ENCODE measurements at places on chromosomes 2 and 18.

DNA sequence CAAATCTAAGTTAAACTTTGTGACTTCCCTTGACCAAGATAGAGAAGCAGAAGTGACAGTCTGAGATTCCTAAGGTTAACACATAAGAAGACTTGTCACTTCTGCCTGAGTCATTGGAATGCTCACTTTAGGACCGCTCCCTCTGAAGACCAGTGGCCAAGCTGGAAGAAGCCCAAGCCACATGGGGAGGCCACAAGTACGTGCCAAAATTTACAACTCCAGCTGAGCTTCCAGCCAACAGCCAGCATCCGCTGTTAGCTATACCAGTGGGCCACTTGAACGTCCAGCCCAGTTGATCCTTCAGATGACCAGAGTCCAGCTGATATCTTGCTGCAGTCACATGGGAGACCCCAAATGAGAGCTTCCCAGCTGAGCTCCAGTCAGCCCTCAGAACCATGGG lies 18.1 kb upstream of the ANTXR1 start:
- DNase-seq, result no peak

- no peak for DNase-seq
Measured at GRCh38 chr18:9870431-9871008, 15.3 kb upstream of the TXNDC2 start.

- DNase-seq, result no peak
Measured at GRCh38 chr2:46852124-46852523, 63.5 kb downstream of the MCFD2 start.

DNA sequence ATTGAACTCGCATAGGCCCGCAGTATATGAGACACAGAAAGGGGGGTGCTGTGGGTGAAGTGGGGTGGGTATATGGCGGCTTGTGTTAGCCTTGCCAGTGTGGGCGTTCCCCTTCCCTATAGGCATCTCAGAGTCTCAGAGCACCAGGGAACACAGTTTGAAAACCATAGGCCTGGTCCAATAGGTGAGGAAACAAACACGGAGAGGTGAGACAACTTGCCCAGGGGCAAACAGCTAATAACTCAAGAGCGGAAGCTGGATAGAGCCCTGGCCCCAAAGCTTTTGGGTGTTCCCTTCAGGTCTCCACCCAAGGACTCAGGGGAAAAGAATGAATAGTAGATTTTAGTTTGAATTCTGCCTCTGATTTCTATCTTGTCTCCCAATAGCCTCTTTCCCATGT lies 7.9 kb downstream of the LIPG start:
- DNase-seq, result no peak

- no peak for DNase-seq
Measured at GRCh38 chr18:23563377-23564043, 22.8 kb downstream of the NPC1 start.

GRCh38 chr2:148643421-148643820 lies 1.1 kb upstream of the EPC2 start:
- DNase-seq, result no peak

DNA sequence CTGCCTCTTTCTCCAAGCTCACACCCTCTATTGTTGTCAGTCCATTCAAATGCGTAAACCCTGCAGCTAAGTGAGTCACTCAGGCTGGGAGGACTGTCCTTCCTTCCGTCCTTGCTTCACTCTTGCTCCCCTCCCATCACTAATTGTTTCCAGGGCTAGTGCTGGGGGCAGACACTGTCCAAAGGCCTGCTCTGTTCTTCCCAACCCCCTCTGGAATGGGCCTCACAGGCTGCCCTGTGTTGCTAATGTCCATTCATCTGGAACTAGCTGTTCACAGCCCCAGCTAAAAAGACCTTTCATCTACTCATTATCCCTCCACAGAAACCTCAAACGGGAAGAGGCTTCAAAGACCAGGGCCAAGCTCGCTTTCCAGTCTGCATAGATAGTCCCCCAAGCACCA lies 31.9 kb upstream of the NRP2 start:
- DNase-seq, result no peak

DNA sequence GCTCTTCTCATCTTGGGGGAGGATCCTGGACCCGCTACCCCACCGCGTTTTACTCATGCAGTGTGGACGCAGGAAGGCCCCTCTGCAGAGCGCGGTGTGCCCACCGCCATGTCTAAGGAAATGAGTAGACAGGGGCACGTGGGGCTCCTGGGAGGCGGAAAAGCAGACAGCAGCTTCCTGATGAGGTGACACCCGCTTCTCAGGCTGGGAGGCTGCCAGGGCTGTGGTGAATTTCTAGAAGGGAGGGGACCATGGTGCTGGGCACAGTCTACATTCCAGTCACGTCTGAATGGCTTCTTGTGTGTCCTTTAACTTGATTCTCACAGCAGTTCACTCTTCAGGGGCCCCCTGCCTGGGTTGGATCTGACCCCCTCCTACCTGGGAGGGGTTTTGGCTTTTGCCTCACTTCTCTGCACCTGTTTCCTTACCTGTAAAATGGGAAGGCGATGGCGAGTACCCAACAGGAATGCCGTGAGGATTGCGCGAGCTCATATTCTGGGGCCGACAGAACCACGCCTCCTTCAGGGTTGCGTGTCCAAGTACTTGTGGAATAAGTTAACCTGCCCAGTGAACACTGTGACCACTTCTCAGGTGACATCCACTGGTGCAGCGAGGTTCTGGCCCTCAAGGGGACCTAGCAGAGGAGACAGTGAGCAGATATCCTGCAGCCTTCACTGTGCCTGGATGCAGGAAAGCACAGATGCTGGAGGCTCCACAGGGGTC lies 32.3 kb upstream of the MBP start:
- no peak for DNase-seq

DNA sequence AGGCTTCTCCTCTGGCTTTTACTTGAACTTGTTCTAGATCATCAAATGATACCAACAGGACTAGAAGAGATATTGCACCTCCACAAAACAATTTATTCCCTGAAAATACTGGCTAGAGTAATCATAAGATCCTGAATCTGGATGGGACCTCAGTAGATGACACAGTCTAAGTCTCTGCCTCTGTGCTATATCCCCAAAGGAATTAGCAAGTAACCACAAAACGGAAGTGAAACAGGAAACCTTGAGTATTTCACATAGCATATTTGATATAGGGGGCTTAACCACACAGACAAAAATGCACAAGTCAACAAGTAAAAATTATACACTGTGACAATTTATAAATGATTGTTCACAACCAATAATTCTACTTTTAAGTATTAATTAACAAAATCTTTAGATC lies 456.9 kb upstream of the TNP1 start:
- no peak for DNase-seq

GRCh38 chr2:119713819-119714490 lies 35.0 kb downstream of the TMEM177 start:
- no peak for DNase-seq

- no peak for DNase-seq
Measured at GRCh38 chr2:169525434-169525833, 15.9 kb downstream of the KLHL41 start.

DNA sequence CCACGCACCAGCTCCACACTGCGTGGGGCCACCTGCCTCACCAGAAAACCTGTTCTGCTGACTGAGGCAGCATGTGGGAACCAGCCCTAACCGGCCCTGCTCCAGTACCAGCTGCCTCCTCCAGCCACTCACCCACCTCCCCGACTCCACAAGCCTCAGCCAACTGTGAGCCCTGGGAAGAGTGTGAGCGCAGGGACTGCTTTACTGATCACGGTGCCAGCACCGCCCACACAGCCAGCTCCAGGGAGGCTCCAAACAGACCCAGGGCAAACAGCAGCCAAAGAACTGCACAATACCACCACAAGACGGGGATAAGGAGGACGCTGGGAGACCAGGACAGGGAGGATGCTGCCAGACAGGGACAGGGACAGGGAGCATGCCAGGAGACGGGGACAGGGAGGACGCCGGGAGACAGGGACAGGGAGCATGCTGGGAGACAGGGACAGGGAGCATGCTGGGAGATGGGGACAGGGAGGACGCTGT lies 28.4 kb downstream of the EIPR1 start:
- no peak for DNase-seq

GRCh38 chr2:120109186-120110061 lies 96.5 kb downstream of the EPB41L5 start:
- DNase-seq, result no peak
